ENCODE measurements at places on chromosomes 4 and X.

- DNase-seq: no peak
These were observed 40.8 kb downstream of the LAMP2 start for GRCh38 chrX:120428309-120428708.

GRCh38 chr4:4656977-4657376 lies 115.1 kb upstream of the STX18 start:
- no peak for DNase-seq

DNA sequence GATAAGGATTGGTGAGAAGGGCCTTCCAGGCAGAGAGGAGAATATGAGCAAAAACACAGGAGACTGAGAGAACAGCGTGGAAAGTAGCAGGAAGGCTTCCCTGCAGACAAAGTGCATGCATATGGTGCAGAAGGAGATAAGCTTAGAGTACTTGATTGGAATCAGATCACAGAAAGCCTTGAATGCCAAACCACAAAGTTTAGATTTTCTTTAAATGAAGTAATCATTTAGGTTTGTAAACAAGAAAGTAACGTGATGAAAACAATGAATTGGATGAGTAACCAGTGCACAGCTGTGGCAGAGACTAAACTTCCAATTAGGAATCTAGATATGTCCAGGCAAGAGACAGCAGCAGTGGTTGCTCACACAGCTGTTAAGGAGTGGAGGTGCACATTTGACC lies 83.8 kb upstream of the C1QTNF7 start:
- no peak for DNase-seq

DNA sequence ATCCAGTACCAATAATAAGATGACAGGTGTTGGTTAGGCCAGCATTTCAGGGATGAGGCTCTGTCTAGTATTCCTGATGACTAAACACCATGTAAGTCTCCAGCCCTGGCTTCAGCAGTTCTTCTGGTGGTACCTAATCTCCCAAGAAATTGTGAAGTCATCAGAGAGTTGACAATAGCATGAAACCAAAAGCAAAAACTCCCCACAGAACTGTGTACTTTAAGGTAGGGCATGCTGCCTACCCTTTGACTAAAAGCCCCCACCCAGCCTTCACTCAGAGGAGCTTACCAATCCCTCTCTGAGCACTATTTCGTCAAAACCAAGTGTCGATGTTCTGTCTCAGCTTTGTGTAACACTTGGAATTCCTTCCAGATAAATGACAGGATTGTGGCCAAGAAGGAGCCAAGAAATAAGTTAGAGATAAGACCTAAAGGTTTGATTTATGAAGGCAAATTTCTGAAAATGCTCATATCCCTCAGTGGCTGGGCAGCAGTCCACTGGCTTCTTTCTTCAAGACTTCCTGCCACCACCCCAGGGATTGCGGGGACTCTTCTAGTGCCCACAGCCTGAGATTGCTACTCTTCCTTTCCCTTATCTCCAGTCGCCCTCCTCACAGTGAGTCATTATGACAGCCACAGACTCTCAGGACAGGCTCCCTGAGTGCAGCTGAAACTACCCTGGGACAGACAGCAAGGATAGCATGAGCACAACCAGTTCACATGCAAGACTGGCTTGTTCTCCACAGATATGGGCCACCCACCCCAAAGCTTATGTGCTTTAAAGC lies 67.3 kb upstream of the LHFPL1 start:
- no peak for DNase-seq

- DNase-seq: no peak
These were observed 48.3 kb downstream of the ANAPC4 start for GRCh38 chr4:25425361-25425760.

GRCh38 chr4:8324640-8325239 lies 55.2 kb downstream of the HTRA3 start:
- no peak for DNase-seq

DNA sequence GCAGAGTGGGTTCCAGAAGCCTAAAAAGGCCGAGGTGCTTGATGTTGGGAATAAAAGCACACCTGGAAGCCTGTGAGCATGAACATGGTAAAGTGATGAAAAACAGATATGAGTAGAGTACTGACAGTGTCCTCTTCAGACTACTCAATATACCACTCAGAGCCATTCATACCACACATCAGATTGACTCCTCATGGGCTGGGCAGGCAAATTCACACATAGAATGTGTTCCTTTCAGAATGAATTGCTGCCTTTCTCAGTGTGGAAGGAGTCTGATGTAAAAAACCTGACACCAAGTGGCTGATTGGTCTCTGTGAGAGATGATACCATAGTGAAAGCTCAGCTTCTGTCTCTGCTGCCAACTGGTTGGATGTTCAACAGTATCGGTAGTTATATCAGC lies 442.7 kb downstream of the RAPGEF2 start:
- DNase-seq: no peak

- no peak for DNase-seq
These were observed 173.2 kb downstream of the MGST2 start for GRCh38 chr4:139838811-139839210.

GRCh38 chrX:23694606-23695005 lies 27.3 kb downstream of the PRDX4 start:
- peak; percentile 56 for DNase-seq

DNA sequence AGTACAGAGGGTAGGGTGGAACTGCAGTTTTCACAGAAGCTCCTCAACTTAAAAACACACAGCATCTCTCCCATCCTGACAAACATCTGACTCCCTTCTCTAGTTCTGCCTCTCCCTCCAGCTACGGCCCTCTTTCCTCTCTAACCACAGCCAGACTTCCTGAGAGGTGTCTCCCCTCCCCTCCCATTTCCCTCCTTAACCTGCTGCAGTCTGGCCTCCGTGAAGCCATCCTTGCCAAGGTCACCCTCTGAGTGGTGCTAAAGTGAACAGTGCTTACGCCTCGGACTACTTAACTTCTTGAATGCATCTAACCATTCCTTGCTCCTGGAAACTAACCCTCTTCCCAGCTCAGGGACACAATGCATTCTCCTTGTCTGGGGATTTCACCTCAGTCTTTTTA lies 53.3 kb downstream of the RTL5 start:
- no peak for DNase-seq

GRCh38 chr4:182085051-182085480 lies 158.1 kb upstream of the TENM3 start:
- no peak for DNase-seq
